ENCODE measurements at places on chromosomes 1 and 21.

- DNase-seq: no peak
Observed at GRCh38 chr21:8989261-8989711, 1532.1 kb upstream of the TPTE start.

DNA sequence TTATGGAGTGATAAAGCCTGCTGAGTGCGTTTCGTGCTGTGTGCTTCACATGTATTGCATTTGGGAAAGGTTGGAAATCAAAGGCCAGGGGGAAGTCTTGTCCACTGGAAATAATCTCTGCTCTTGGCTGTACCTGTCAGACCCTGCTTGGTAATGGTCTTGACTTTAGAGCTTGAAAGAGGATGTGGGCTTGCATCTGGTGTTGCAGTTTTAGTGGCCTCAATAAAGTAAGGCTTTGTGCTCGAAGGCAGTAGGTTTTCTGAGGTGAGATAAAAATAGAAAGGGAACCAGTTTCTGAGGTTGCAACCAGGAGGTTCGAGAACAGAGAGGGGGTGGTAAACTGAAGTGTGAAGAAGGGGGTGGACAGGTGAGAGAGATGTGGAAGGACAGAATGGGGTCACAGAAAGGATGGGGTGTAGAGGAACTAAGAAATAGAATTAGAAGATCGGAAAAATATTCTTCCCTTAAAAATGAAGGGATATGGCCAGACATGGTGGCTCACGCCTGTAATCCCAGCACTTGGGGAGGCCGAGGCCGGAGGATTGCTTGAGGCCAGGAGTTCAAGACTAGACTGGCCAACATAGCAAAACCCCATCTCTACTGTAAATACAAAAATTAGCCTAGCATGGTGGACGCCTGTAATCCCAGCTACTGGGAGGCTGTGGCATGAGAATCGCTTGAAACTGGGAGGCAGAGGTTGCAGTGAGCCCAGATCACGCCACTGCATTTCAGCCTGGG lies 1.5 kb downstream of the S100PBP start:
- DNase-seq: peak; percentile 45

DNA sequence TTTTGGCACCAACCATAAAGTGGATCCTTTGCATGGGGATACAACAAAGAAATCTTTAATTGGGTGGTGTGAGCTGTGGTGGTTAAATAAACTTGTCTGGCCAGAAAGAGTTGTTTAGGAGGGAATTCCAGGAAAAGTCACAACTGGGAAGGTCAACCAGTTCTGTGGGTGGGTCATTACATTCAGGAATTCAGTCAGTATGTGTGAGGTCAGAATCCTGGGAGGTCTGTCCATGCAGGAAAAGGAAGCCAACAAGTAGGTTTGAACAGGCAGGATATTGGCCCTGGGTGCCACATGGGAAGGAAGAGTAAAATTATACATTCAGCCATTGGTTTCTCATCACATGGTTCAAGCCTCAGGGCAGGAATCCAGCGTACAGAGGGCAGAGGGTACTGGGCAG lies 162.3 kb upstream of the ADAMTS5 start:
- no peak for DNase-seq

DNA sequence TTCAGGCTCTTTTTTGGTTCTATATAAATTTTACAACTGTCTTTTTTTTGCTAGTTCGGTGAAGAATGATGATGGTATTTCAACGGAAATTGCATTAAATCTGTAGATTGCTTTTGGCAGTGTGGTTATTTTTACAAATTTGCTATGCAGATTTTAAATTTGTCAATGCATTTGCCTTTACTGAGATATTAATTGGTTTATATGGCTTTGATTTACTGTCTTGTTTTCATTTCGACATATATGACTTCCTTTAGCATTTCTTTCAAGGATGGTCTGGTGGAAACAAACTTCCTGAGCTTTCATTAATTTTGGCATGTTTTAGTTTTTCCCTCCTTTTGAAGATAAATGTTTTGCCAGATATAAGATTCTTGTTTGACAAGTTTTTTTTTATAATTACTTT lies 1522.5 kb upstream of the PRMT6 start:
- DNase-seq: no peak

DNA sequence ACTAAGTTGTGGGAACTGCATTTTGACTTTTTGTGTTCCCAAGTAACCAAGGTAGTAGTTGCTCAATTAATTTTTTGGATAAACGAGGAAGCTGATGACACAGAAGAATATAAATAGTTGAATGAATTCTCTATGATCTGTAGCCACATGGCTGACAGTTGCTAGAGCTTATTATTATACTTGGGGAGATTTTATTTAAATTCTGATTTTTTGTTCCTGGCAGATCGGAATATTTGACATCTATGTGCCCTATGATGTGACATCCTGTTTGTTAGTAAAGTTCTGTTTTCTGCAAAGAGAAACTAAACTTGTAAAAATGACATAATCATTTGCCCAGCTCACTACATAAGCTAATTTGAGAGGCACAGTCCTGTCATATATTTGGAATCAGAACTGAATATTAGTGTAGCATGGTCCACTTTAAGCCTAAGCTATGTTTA lies 9.7 kb upstream of the LYST start:
- no peak for DNase-seq

GRCh38 chr1:245031041-245031440 lies 123.7 kb upstream of the KIF26B start:
- DNase-seq: no peak

- DNase-seq: no peak
Observed at GRCh38 chr1:211133393-211133835, 534 bp downstream of the KCNH1 start.

DNA sequence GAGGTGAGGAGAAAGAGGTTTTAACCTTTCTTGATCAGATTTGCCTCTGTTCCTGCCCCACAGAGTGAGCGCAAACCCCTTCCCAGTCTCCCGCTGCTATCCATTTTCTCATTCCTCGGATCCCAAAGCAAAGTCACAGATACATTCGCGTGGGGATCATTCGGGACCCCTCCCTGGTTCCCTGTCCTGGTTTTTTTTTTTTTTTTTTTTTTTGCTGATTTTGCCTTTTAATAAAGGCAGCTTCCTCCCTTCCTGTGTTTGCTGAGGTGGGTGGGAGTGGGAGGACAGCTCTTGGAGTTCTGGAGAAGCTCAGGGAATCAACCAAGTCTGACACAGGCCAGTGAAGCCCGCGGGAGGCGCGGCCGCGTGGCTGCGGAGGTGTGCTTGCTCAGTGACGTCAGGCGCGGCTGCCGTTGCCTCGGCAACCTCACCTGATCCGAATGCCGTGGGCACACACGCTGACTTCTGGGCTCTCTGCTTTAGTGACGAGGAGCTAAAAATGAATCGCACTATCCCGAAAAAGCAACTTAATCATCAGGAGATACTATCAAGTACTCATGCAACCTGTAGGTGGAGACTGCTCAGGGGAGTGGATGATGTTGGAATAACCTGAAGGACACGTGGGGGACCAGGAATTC lies 106.4 kb downstream of the TBX19 start:
- no peak for DNase-seq

DNA sequence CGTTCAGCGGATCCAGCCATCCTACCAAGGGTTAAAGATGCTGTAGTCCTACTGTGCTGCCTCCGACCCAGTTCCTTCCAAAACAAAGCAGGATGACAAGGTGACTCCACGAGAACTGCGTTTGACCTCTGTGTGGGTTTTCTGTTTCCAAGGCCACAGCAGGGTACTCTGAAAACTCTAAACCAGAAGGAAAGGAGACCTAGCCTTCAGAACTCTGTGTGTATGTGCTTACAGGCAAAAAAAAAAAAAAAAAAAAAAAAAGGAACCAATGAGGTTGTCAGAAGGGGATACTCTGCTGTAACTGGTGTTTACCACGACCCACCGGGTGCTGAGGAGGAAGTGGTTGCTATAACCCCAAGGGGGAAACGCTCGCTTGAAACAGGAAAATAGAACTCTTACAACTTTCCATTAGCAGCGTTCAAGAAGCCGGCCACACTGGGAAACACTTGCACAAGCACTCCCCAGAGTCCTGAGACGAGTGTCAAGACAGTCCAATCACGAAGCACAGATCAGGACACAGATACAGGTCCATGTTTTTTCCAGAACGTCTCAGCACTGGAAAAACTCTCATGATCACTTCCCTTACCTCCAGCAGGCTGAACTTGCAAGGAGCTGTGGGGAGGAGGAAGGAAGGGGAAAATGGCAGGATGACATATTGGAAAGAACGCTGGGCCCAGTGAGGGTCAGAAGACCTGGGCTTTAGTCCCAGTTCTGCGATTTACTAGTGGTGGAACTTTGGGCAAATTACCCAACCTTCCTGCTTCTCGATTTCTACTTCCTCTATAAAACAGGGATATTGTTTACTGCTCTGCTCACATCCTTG lies 64.0 kb downstream of the ITPKB start:
- DNase-seq: peak; percentile 93

GRCh38 chr1:236176337-236177336 lies 34.3 kb downstream of the GPR137B start:
- no peak for DNase-seq

- no peak for DNase-seq
Observed at GRCh38 chr1:60329651-60330050, 256.1 kb upstream of the C1orf87 start.

DNA sequence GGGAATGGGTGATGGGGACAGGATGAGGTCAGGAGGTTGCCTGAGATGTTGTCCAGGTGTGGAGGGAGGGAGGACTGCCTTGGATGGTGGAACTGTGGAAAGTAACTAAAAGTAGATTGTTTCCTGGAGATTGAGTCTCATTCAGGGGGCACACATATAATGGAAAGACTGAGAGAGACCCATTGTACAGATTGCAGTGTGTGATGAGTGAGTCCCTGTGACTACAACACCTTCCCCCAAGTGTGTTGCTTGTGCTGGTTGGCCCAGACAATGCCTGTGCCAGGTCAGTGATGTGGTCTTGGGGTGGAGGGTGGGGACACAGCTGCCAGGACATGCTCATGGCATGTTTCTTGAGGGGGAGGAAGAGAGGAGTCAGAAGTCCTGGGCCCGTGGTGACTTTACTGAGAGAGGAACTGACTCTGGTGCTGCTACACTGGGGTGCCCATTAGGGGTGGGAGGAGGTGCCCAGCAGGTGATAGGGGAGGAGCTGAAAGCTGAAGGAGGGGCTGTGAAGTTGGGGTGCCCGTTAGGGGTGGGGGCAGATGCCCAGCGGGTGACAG lies 5.2 kb downstream of the SNAP47 start:
- DNase-seq: no peak

DNA sequence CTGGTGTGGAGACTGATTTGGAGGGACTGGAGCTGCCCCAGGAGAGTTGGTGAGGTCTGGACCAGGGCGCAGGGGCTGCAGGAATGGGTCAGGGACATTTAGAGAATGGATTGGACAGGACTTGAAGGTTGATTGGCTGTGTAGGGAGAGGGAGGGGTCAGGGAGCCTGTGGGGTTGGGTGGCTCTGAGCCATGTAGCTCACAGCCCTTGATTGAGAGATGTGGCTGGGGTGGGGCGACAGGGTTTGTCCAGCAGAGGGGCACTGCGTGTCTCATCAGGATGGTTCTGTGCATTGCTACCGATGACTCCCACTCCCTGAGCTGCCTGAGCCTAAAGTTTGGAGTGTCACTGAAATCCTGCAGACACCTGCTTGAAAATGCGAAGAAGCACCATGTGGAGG lies 12.1 kb downstream of the AZIN2 start:
- DNase-seq: no peak

Data from SIG-M5 (cell line).